ENCODE measurements at places on chromosomes 4 and X.
A peak's percentile ranks its signal among the peaks of the same experiment; 100 is the strongest.

- no peak for DNase-seq
Observed at GRCh38 chr4:45944000-45944399, 179.9 kb downstream of the GABRG1 start.

DNA sequence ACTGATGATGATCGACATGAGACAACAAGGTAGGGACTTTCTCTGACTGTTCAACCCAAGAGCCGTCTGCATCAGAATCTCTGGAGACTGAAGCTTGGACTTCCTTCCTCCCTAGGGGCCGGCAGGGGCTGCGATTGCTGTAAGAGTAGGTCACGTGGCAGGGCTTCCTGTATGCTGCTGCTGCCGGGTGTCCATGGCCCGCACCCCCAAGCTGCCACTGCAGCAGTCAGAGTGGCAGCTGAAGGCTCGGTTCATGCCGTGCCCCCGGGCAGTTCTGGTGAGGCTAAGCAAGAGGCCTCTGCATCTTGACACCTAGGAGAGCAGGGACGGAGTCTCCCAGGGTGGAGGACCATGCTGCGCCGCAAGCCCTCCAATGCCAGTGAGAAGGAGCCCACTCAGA lies at the start of gene SASH3:
SASH3 (plus strand) TSS at position 203 of the 400 bp plus-strand sequence; CDS start at position 352, 149 bp downstream.
- no peak for DNase-seq

DNA sequence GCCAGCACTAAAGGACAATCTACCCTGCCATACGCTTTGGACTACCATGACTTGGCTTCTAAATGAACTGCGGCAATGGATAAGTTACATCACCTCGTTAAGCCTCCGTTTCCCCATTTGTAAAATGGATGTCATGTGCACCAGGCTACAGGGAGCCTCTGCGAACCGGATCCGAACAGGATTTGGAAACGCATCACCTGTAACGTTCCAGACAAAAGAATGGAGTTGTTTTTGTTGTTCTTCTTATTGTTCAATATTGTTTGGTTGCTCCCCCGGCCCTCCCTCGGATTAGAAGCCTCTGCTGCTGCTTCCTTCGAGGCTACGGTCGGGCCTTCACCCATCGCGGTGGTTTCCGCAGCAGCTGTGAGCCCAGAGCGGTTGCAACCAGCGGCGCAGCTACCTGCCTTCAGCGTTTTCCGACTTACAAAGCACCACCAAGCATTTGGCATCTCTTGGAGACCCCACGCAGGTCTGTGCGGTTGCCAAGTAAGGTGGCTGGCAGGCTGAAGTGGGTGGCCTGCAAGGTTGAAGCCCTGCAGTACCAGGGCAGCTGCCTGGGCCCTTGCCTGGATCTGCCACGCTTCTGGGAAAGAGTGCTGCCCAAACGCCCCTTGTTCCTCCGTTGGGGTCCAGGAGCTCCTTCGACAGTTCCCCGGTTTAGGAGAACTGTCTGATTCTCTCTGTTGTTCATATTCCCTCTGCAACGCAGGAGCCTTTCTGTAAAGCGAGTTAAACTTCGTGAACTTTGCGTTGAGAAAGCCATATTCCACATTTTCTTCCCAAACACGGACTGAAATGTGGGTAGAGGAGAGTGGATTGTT lies 7.1 kb downstream of the NKX3-2 start:
- no peak for DNase-seq

DNA sequence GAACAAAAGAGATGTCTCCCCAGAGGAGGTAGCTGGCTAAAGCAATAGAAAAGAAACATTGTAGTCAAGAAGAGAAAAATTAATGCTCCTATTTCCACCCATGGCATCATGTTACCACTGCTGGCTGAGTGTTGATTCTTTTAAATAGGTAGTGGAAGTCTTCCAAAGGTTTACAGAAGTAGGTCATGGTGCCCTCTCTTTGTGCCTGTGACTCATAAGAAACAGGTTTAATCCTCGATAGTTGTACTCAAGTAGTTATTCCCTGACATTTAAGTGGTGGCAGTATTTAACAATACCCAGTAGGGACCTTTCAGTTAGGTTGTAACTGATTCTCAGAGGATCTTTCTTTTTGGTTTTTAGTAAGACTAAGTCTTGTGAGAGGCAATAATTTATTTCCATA lies 247.8 kb downstream of the TEX13A start:
- DNase-seq: no peak

DNA sequence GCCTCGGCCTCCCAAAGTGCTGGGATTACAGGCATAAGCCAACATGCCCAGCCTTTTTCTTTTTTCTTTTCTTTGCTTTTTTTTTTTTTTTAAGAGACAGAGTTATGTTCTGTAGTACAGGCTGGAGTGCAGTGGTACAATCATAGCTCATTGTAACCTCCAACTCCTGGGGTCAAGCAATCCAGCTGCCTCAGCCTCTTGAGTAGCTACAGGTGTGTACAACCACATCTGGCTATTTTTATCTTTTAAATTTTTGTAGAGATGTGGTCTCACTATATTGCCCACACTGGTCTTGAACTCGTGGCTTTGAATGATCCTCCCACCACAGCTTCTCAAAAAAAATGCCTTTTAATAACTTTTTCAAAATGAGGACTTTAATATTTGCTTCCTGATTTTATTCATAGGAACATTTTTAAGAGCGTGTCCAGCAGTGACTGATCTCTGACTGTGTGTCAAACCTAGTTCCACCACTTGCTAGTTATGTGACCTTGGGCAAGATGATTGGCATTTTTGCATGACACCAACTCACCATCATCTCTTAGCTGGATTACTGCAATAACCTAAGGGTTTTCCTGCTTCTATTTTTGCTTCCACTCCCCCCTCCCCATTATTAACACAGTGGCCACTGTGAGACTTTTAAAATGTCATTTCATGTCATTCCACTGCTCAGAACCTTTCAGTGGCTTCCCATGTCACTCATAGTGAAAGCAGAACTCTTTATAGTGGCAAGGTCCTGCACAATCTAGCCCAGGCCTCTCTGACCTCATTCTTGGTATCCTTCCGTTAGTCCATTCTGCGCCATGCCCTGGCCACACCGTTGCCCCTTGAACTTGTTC lies 4.5 kb upstream of the TNIP3 start:
- no peak for DNase-seq

- DNase-seq: peak; percentile 97
Observed at GRCh38 chr4:156771171-156771837, 200.3 kb downstream of the PDGFC start.

GRCh38 chrX:153971124-153971449 lies 531 bp downstream of the HCFC1 start:
- DNase-seq: peak; percentile 85

- DNase-seq: no peak
Observed at GRCh38 chr4:48025005-48025404, 8.4 kb downstream of the NIPAL1 start.

GRCh38 chr4:128837679-128838078 lies 28.2 kb downstream of the JADE1 start:
- DNase-seq: no peak

DNA sequence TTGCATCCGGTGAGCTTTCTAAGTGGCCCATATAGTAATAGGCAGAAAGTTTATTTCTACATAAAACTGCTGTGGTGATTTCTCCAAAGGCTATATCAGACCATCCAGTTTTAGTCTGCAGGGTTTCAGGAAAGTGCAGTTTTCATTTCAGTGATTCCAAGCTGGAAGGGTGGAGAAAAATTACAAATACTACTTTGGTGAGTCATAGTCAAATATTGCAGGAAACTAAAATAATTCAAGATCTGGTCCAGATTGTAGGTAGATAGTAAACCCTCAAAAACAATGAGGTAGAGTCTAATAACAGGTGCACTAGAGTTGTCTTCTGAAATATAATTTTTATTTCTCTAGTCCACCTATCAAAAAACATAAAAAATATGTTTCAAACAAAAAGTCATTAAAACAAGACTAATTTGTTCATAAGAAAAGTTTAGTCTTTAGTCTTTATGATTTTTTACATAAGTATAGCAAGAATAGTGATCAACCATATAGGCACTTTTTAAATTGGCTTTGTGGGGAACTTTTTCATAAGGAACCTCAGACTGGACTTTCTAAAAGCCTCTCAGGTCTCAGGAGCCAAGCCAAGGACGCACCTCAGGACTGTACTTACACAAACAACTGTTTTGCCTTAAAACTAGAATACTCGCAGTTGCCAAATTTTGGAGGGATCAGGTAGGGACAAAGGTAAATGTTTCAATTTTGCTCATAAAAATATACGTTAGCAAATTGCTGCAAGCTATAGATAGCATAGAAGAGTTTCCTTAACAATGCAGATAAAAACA lies 101.8 kb upstream of the TLR3 start:
- DNase-seq: no peak

DNA sequence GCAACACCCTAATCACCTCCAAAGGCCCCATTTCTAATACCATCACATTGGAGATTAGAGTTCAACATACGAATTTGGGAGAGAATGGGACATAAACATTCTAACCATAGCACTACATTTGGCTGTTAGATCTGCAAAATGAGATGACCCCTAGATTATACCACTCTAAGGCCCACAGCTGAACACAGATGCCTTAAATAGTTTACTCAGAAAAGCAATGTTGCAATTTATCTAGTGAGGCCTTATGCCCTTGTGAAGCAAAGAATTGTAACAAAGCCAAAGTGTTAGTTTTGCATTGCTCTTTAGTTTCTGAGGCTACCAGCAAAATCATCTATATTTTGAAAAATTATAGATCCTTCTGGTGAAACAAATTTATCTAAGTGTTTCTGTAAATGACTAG lies 31.6 kb upstream of the ARHGEF6 start:
- no peak for DNase-seq

DNA sequence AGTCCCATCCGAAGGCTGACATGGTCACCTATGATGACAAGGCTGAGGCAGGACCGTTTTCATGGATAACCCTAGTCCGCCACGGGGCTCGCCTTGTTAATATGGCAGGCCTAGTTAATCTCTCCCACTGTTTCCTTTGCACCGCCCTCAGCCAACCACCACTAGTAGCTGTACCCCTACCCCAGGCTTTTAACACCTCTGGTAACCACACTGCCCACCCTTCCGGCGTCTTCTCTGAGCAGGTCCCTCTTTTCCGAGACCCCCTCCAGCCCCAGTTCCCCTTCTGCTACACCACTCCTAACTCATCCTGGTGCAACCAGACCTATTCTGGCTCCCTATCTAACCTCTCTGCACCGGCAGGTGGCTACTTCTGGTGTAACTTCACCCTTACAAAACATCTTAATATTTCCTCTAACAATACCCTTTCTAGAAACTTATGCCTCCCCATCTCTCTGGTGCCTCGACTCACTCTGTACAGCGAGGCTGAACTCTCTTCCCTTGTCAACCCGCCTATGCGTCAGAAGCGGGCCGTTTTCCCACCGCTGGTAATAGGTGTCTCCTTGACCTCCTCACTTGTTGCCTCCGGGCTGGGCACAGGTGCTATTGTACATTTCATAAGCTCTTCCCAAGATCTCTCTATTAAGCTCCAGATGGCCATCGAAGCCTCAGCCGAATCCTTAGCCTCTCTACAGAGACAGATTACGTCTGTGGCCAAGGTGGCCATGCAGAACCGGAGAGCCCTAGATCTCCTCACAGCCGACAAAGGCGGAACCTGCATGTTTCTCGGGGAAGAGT lies 964.4 kb downstream of the RPA4 start:
- DNase-seq: no peak

- no peak for DNase-seq
Observed at GRCh38 chr4:159483110-159483781, 380.4 kb downstream of the RAPGEF2 start.
